ENCODE measurements at places on chromosomes 5 and 9.

DNA sequence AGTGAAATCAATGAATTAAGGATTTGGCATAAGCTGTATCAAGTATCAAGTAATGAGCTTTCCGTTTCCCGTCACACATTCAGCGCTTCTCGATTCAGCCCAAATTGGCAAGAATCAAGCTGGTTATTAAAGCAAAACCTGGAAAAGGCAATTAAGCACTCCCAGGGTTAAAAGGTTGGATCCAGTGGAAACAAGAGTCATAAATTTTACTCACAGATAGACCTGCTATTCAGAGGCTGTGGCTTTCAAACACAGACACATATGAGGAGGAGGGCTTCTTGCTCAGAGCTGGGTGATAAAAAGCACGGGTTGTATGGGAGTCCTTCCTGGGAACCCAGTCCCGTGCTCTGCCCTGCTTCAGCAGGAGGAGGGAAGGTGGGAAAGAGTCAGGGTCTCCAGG is 112.3 kb upstream of the CXCL14 start:
- no peak for DNase-seq

DNA sequence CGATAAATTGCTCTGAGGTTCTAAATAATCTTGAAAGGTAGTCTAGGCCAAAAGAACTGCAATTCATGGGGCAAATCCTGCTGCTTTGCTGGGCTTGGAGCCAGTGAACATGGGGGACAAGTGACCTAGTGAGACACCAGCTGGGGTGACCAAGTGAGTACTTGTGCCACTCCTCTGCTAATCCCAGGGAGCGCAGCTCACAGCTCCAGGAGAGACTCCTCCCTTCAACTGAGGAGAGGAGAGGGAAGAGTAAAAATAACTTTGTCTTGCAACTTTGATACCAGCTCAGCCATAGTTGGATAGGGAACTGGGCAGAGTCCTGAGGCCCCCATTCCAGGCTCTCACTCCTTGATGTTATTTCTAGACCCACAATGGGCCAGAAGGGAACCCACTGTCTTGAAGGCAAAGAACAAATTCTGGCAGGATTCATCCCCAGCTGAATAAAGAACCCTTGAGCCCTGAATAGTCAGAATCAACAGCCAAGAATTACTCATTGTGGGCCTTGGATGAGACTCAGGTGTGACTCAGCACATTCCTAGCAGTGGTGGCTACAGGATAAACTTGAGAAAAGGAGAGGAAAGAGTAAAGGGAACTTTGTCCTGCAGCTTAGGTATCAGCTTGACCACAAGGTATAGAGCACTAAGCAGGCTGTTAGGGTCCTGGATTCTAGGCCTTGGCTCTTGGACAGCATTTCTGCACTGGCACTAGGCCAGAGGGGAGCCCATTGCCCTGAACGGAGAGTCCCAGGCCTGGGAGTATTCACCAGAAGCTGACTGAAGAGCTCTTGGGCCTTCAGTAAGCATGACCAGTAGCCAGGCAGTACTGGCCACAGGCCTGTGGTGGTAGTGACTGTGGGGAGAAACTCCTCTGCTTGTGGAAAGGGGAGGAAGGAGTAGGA is 288.3 kb upstream of the CDH18 start:
- DNase-seq = no peak

DNA sequence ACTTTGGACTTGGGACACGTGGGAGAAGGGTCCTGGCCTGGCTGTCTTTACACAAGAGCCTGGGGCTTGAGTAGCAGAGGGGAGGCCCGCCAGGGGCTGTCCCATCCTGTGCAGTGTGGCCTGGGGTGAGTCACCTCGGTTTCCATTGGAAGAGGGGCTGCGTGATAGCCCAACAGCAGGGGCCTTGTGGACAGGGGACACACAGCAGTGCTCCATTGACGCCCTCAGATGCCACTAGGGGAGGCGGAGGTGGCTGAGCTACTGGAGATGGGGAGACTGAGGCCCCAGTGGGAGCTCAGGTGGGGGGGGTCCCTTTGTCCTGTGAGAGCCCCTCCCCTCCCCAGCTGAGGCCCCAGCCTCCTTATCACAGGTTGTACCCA is 50.0 kb upstream of the RNU6ATAC start:
- DNase-seq = no peak

GRCh38 chr5:153974131-153974812 is 64.4 kb downstream of the FAM114A2 start:
- DNase-seq = no peak

DNA sequence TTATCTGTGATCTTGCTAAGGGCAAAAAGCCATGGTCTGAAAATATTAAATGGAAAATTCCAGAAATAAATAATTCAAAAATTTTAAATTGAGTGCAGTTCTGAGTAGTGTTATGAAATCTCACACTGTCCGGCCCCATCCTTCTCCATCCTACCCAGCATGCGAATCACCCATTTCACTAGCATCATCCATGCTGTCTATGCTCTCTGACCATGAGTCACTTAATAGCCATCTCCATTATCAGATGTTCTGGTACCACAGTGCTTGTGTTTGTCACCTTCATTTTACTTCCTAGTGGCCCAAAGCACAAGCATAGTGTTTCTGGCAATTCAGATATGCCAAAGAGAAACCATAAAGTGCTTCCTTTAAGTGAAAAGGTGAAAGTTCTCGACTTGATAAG is 63.3 kb upstream of the SMC5 start:
- DNase-seq = no peak

GRCh38 chr9:32350682-32351081 is 33.8 kb upstream of the ACO1 start:
- no peak for DNase-seq

GRCh38 chr9:98829766-98830165 is 22.3 kb downstream of the GALNT12 start:
- no peak for DNase-seq

DNA sequence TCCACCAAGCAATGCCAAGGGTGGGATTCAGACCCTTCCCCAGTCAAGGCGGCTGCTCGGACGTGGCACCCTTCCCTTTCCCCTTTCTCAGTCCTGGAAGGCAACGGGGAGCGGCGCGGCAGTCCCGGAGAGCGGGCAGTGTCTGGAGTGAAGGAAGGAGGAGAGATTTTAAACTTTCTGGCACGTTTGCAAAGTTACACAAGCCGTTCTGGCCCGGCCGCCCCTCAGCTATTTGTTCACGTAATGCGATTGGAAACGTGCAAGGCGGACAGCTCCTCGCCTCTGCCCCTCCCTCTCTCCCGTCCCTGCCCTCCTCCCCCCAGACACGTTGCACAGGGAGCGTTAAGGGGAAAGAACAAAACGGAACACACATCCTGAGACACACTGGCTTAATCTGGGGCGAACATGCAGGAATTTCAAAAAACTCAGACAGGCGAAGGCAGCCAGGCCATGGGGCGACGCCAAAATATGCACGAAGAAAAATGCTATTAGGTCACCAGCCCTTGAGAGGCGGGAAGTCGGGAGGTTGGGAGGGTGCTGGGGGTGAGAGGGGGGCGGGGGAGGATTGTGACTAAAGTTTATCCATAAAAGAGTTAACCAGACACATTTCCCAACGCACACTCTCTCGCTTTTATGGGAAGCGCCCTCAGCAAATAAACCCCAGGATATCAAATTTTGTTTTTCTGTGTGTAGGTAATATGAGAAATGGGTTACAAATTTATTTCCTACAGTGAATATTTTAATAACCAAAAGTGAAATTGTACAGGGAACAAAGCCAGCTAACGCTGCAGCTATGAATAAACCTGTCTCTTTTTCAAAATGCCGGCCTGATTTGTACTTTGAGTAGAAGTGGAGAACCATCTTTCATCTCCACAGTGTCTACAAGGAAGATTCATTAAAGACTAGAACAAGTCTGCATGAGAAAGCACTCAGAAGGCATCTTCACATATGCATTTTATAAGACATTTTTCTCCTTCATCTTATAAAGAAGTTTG is at the start of gene LOX:
Gene LOX, minus strand, starts transcription at position 144 of the 995 bp plus-strand sequence. CDS start 274 bp downstream, outside the sequence.
- DNase-seq = no peak

GRCh38 chr9:113578279-113578865 is 114.8 kb downstream of the RGS3 start:
- no peak for DNase-seq

DNA sequence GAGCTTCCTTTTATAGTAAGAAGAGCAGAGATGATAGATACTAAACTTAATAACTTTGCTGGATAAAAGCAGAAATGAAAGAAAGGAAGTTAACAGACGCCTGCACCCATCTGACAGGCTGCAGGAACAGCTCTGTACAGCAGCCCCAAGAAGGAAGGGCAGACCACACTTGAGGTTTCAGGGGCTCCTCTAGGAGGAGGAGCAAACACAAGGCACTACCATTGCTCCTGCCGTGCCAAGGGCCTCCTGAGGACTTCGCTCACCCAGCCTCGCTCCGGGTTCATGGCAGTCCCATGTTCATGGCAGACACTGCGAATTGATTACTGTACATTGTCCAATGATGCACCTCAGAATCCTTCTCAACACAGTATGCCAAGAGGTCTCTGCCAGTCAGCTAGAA is 85.1 kb downstream of the AMBP start:
- DNase-seq = no peak

GRCh38 chr9:135394131-135394530 is 85.5 kb upstream of the PPP1R26 start:
- no peak for DNase-seq

DNA sequence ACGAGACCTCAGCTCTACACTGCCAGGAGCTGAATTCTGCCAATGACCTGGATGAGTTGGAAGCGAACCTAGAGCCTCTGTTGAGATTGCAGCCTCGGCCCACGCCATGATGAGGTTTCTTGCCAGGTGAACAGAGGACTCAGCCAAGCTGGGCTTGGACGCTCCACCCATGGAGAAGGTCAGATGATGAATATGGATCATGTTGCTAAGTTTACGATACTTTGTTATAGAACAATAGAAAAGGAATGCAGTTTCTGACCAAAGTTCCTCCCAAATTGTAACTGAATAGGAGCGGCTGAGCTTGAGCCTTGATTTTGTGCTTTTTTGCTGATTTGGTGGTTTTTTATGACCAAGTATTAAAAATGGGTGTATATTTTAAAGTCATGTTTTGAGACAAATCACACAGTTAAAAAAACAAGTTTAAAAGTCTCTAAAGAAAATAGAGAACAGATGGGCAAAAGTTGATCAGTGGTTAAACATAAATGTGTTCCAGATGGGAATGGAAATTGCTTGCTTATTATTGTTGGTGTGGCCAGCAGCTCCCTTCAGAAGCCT is 32.9 kb downstream of the ROPN1L start:
- DNase-seq = no peak

DNA sequence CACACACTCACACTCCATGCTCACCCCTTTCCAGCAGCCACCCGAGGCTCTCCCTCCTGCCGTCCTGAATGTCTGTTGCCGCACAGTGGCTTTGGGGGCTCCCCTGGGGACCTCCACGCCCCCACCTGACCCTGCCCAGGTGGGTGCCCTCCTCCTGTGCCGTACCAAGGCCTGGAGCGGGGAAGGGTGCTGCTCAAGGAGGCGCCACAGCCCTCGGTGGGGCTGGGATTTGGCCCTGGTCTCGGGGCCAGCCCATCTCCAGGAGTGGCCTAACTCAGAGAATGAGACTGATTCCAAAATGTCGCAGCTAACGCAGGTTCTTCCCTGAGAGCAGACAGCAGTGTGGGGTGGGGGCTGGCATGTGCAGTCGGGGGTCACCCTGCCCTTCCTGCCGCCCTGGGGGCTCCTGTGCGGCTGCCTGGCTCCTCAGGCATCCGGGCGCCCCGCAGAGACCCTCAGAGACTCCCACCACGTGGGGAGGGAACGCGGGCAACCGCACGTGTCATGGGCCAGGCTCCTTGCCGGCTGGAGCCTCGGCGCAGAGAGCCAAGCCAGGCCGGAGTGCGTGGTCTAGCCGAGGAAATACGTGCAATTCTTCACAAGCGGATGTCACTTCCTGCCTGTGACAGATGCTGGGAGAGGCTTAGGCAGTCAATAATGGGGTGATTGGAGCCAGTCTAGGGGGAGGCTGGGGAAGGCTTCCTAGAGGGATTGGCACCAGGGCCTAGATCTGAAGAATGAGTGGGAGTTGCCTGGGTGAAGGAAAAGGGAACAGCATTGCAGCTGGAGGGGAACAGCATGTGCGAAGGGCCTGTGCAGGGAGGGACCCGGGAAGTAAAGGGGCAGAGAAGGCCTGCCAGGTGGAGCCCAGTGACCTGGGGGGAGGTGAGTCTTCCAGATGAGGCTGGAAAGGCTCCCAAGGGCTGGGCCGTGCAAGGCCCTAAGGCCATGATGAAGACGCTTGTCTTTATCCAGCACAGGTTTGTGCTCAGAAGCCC is 44.1 kb downstream of the C9orf50 start:
- no peak for DNase-seq

DNA sequence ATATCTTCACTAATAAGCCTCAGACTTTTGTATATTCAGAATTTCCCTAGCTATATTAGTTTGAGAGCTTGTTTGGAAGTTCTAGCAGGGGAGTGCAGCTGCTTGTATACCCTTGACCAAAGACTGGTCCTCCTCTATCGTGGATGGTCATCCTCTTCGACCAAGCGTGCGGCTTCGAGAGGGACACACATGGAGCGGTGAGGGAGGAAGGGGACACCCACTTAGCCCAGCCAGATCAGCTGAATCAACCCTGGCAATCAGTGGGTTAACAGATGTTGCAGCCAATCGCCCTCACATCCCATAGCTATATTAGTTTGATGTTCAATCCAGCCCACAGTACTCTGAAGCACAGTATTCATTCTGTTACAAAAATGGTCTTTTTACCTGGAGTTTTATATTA is 3.2 kb downstream of the CAVIN4 start:
- DNase-seq = no peak

DNA sequence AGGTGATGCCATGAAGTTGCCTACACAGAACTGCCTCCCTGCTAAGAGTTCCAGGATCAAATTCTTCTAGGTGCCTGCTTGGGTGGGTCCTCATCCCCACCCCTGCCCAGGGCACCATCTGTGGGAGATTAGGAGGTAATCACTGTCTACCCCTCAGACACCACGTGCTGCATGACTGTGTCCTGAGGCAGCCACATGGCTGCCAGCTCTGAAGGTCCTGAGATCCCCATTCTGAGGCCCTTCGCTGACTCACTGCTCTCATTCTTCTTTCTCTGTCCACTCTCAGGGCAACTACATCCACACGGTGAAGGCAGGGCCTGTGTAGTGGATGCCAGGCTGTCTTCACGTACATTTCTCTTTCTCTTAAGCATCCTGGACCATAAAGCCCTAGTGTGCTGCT is 222.9 kb upstream of the ANKRD55 start:
- DNase-seq = no peak

- DNase-seq = no peak
These were observed 862.2 kb downstream of the DTWD2 start for GRCh38 chr5:118126159-118126558.

DNA sequence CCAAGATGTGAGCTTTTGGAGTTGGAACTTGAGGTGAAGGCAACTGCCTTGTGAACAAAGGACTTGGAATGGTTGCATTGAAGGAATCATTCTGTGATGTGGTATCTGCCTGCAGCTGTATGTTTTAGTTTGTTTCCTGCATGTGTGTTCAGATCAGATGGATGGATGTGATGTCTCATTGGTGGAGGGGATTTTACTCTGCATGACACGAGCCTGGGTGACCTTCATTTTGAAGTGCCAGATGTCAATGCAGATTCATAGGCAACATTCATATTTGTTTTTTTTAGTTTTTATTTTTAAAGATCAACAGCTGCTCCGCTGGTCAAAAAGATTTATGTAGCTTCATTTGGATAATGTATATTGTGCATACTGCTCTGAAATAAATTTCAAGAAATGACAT is 13.5 kb downstream of the FBXL7 start:
- DNase-seq = no peak

- no peak for DNase-seq
These were observed 29.6 kb upstream of the OTULINL start for GRCh38 chr5:14552017-14552416.

GRCh38 chr9:97695995-97696802 is 941 bp downstream of the XPA start:
- no peak for DNase-seq

Measured in activated CD4-positive, alpha-beta T cell treated with anti-CD3 and anti-CD28 coated beads for 24 hours (primary cell).